Amniotic epithelial cell (primary cell): ENCODE measurements at places on chromosomes 7 and 10.
A peak's percentile ranks its signal among the peaks of the same experiment; 100 is the strongest.

DNA sequence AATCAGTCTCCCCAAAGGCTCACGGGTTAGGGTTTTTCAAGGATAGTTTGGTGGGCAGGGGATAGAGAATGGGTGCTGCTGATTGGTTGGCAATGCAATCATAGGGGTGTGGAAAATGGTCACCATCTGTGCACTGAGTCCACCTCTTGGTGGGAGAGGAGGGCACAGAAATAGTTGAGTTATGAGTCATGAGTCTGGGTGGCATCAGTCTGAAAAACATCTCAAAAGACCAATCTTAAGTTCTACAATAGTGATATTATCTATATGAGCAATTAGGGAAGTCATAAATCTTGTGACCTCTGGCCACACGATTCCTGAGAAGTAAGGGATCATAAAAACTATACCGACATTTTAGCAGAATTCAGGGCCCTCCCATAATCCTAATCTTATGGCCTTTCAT is 62.7 kb downstream of the LGI1 start:
- DNase-seq = no peak

- DNase-seq = peak; percentile 57
Observed at GRCh38 chr7:1175967-1176851, 16.2 kb upstream of the ZFAND2A start.

DNA sequence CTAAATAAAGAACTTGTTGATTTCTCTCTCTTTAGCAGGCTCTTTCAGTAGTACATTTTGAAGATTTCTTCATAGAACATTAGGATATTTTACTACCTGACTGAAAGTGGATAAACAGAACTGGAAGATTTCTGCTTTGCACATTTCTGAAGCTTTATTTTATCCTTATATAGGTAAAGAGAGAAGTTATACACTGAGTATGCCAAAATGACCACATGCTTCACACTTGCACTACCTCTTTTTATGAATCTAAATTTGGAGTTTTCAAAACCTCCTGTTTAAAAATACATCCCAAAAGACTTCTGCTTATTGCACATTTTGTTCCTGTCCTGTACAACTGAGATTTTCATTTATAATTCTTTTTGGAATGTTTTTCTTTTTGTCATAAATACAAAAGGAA is 197.4 kb upstream of the PRPS1L1 start:
- DNase-seq = no peak

DNA sequence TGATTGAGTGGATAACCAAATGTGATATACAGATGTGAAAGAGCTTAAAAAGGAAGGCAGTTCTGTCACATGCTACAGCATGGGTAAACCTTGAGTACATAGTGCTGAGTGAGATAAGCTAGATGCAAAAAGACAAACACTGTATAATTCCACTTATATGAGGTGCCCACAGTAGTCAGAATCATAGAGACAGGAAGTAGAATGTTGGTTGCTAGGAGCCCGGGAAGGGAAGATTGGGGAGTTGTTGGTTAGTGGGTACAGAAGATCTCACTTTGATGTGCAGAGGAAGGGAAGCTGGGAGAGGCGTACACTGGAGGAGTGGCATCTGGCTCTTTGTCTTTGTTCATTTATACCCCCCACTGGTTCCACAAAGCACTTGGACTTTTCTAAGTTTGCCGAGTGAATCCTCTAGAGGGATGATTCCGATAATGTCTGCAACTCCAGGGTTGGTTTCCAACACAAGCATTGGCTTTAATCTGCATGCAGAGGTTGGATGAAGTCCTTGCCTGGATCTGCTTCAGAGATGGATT is 39.5 kb downstream of the TSPAN14 start:
- peak; percentile 15 for DNase-seq

- no peak for DNase-seq
Observed at GRCh38 chr10:93384006-93384405, 98.1 kb downstream of the MYOF start.

GRCh38 chr10:89651916-89652573 is 7.0 kb upstream of the PANK1 start:
- DNase-seq = peak; percentile 58

- no peak for DNase-seq
Observed at GRCh38 chr7:52085610-52086009, 769.0 kb upstream of the COBL start.

- peak; percentile 91 for DNase-seq
Observed at GRCh38 chr10:93468461-93469213, 13.5 kb downstream of the MYOF start.

- DNase-seq = no peak
Observed at GRCh38 chr7:101245147-101245668, 327 bp upstream of the FIS1 start.

- no peak for DNase-seq
Observed at GRCh38 chr7:135960709-135961451, 16.3 kb downstream of the MTPN start.

- DNase-seq = no peak
Observed at GRCh38 chr10:11949152-11949551, 93.5 kb downstream of the UPF2 start.

GRCh38 chr10:123995461-123996131 is 97.8 kb downstream of the CHST15 start:
- peak; percentile 56 for DNase-seq

GRCh38 chr7:131899271-131900030 is 343.0 kb upstream of the PODXL start:
- no peak for DNase-seq

GRCh38 chr7:157625973-157626742 is 289.4 kb downstream of the DNAJB6 start:
- DNase-seq = no peak

DNA sequence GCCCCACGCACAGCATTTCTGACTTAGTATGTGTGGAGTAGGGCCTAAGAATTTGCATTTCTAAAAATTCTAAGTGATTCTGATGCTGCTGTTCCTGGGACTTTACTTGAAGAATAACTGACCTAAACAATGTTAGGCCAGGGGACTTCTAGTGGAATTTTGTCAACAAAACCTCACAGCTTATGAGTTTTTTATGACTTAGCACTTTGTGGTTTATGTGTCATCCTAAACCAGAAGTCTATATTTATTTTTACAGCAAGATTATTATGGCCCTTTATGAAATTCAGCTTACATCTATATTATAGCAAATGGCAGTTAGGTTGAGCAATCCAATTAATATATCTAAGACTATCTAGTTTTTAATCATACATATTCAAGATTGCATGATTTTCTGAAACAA is 24.6 kb upstream of the BET1 start:
- DNase-seq = peak; percentile 55

GRCh38 chr10:86017841-86018734 is 348.5 kb downstream of the GRID1 start:
- DNase-seq = no peak

- peak; percentile 55 for DNase-seq
Observed at GRCh38 chr10:9209105-9209798, 1154.8 kb downstream of the GATA3 start.

DNA sequence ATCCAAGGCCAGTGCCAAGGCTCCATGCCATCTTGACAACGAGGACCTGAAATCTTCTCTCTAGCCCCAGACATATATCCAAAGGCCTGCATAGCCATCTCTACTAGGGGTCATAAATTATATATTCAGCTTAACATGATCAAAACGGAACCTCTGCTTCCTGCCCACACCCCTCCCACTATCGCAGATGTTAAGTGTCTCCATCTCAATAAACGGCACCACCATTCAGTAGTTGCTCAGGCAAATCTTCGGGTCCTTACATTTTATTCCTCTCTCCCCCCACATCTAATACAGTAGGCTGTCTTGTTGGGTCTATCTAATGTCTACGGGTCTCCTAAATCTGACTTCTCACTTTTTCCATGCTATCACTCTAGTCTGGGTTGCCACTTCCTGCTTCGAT is 201.1 kb upstream of the PLXNA4 start:
- no peak for DNase-seq

- no peak for DNase-seq
Observed at GRCh38 chr10:42544945-42545344, 93.4 kb downstream of the ZNF33B start.

GRCh38 chr10:76415554-76415953 is 984.1 kb downstream of the LRMDA start:
- DNase-seq = no peak

GRCh38 chr7:22219739-22220493 is 137.0 kb downstream of the RAPGEF5 start:
- no peak for DNase-seq

DNA sequence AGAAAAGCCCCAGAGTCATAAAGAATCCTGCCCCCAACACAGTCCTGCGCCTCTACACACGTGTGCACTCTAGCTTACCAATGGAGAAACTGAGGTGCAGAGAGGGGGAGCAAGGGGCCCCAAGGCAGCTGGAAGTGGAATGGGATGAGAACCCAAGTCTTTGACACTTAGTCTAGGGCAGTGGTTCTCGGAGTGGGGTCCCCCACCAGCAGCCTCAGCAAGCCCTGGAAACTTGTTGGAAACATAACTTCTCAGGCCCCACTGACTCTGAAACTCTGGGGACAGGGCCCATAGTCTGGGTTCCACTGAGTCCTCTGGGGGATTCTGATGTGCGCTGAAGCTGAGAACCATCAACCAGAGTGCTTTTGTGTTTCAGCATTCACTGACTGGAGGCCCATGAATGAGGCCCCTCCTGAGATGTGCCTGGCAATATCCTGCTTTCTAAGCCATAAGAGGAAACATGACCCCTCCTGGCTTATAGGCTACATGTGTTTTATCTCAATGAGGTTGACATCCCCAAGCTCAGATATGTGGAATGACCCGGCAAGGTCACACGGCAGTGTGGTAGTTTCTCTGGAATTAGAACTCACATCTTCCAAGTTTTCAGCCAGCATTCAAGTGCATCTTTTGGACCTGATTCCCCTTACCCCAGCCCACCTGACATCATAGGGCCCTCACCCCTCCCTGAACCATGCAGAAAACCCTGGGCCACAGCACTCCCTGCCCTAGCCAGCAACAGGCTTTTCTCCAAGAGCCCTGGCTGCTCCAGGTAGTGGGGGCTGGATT is 147.3 kb upstream of the PCBD1 start:
- DNase-seq = peak; percentile 2

- DNase-seq = no peak
Observed at GRCh38 chr7:1385086-1385808, 74.0 kb downstream of the MICALL2 start.

DNA sequence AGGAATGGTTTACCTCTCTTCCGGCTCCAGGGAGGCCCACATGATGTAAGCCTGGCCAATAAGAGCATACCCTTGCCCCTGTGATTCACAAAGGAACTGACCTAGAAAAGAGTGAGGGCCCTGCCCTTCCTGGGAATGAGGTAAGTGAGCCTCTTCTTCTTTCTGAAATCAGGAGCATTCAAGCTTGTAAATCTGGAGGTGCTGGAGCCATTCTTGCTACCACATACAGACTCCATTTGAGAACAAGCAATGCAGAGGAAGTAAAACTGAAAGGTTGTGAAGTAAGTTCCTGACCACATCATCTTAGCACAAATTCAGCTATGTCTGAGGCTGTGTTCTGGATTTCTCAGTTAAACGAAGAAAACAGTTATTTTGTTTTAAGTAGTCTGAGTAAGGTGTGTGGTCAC is 132.2 kb downstream of the CD36 start:
- DNase-seq = no peak

GRCh38 chr7:43960933-43961332 is 34.7 kb downstream of the UBE2D4 start:
- no peak for DNase-seq

DNA sequence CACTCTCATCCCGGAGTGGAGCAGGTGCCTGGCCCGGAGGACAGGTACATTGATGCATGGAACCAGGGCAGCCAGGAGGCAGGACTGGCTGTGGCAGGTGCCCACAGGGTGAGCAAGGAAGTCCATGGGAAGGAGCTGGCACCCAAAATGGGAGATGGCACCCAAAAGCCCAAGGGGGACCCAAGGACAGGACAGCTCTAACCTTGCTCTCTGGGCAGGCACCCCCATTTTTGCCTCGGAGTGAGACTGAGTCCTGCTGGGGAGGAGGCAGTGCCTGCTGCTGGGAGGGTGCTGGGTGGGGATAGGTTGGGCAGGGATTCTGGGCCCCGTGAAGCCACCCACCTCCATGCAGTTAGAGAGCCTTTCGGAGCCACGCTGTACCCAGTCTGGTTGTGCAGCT is 234.5 kb downstream of the TCERG1L start:
- no peak for DNase-seq

DNA sequence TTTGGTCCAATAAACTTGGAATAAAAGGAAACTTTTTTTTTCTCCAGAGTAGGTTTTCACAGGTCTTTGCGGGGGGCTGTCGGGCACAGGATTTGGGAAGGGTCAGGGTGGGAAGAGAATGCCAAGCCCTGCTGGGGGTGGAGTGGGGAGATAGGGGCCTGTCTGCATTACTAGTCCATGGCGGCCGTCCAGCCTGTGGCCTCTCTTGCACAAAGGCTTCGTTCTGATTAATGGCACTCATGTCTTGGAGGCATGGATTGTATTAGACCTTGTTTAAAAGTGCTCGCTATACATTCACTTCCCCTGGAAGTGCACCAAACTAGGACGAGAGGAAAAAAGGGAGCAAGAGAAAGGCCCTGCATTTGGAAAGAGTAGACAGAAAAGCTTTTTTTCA is 37.2 kb downstream of the LRMDA start:
- no peak for DNase-seq

GRCh38 chr10:58384095-58384494 is 1.1 kb upstream of the TFAM start:
- DNase-seq = no peak

DNA sequence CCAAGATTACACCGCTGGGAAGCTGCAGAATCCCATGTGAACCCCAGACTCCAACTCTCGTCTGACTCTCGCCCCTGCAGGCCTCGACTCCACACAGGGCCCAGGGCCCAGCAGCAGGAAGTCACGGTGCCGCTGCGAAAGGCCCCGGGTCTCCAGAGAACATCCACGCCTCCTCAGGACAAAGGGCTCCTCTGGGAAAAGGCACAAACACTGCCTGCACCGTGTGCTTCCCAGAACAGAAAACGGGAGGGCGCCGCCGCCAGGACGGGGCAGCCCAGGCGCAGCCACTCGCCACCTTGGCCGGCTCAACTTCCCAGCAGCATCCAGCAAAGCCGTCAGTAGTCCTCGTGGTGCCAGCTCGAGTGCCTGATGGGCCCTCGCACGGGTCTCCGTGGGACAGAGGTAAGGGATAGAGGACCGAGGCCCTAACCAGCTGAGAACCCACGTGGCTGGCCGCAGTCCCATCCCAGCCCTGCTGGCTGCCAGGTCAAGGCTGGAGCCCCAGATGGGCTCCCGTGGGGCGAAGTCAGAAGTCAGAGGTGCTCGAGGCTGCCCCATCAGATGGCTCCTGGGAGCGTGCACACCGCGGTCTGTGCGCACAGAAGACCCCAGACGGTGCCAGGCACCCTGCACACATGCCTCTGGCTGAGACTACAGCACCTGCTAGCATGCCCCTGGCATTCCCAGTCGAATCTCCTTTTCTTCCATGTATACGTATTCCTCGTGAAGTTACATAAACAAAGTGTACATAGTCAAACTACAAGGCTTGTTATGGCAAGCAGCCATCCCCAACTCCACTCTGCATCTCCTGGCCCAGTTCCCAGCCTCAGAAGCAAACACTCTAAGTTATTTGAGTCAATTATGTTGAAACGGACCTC is 60.2 kb downstream of the MAD1L1 start:
- peak; percentile 89 for DNase-seq

DNA sequence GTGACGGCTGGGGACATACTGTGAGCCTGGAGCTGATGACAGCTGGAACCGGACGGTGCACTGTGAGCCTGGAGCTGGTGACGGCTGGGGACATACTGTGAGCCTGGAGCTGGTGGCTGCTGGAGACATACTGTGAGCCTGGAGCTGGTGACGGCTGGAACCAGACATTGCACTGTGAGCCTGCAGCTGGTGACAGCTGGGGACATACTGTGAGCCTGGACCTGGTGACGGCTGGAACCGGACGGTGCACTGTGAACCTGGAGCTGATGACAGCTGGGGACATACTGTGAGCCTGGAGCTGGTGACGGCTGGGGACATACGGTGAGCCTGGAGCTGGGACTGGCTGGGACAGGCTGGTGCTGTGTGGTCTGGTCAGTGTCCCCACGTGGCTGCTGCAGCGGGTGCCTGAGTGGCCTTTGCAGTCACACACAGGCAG is 47.9 kb downstream of the PTPRN2 start:
- DNase-seq = no peak
